ENCODE measurements at places on chromosomes 11 and 22.
A peak's percentile ranks its signal among the peaks of the same experiment; 100 is the strongest.

DNA sequence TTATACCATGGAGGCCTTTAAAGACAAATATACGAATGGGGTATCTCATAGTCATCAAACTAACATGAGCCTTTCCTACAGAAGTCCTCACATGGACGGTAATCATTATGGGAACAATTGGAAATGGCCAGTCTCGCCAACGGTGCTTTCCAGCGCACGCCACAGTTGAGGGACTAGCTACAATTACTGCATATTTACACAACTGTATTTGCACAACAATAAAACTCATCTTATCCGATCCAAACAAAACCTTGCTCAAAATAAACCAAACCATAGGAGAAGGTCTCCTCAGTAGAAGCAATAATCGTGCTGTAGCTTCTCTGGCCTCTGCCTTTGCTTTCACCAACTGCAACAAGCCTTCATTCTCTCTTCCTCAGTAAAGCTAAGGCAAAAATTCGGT, 5.9 kb downstream of the CADM1 start:
- DNase-seq: no peak

DNA sequence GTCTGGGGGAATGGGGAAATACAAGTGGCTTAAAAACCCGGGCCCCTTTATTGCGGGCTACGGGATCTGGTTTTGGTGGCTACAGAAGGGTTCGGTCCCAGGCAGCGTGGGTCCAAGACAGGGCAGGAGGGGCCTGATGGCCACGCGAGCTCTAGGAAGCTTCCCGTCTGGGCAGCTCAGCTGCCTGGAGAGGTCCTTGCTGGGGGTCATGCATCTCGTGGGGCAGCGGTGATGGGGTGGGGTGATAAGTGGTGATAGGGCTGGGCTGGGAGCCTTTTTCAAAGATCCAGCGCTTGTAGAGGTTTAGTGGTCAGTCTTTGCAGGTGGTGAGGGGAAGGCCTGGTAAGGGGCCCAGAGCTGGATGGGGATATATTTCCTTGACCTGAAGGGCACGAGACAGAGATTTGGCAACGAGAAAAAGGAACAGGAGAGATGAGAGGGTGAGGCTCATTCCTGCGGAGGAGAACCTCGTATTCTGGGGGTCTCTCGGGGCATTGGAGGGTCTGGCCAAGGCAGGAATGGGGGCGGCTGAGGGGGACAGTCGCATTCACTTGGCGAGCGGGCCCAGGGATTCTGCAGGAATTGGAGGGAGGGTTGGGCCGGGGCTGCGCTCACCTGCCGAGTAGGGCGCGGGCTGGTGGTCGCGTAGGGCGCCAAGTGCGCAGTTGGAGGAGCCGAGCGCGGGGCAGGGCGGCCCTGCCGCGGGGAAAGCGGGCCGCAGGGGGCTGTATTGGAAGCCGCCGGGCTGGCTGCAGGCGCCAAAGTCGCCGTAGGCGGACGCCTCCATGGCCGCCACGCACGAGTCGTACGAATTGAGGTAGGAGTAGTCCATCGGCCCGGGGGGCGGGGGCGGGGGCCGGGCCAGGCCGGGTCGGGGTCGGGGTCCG, 560 bp downstream of the PHOX2A start:
- DNase-seq: no peak

DNA sequence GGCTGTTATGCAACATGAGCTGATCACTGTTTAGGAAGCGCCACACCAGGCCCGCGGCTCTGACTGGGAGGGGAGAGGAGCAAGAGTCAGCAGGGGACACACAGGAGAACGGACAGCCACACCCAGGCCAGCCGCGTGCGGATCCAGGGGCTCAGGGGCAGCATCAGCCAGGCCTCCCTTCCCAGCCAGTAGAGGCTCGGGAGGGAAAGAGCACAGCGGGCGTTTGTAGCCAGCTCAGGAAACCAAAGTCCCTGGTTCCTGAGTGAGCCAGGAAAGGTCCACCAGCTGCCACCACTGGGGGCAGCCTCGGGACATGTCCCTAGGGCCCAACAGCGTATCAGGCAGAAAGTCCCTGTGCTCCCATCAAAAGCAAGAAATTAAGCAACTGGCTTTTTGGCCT, 71.8 kb upstream of the PITPNB start:
- DNase-seq: no peak

DNA sequence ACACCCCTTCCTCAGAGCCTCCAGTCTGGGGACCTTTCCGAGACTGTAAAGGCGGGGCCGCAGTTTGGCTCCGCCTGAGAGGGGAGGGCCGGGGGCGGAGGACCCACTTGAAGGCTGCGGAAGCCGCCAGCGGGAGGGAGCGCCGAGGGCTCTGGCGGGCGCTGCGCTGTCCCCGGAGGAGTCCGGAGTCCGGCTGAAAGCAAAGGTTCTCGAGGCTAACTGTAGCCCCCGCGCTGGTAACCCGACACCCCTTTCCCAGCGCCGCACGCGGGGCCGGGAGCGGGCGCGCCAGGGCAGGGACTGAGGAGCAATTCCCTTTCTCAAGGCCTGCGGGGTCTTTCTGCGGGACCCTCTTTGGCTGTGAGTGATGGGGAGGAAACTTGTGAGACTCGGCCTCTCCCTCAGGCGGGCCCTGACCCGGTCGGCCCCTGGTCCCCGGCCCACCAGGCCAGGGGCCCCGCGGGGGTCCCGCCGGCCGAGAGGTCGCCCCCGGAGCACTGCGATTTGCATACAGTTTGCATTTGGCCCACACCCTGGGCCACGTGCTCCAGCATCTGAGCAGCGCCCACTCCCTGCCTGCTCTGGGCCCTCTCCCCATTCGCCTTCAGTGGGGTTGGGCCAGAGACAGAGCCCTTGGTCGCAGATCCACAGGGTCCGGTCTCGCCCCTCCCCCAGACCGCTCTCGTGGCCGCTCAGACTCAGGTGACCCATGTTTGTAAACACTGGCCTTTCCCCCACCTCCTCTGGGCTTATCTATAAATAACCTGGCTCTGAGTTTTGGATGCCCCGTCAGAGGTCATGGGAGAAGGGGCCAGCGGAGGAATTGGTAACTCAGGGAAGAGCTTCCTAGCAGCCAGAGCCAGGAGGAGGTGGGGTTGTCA, 519 bp upstream of the ART5 start:
- DNase-seq: peak; percentile 66

- no peak for DNase-seq
Observed at GRCh38 chr11:63711838-63712237, 30.5 kb downstream of the RTN3 start.

DNA sequence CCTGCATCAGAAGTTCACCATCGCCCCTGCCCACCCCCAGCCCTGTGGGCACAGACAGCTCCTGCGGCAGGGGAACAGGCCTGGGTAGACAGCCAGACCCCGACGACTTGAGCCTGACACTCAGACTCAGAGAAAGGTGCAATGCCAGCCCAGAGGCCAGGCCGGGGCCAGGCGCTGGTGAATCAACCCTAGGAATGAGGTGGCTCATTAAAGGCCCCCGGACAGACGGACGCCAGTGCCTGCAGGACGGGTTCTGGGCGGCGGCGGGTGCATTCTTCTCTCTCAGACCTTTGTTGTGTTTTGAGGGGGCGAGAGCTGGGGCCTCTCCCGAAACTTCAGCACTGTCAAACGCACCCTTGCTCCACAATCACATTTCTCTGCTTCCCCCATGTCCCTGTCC, 5.6 kb downstream of the OVOL1 start:
- DNase-seq: no peak

DNA sequence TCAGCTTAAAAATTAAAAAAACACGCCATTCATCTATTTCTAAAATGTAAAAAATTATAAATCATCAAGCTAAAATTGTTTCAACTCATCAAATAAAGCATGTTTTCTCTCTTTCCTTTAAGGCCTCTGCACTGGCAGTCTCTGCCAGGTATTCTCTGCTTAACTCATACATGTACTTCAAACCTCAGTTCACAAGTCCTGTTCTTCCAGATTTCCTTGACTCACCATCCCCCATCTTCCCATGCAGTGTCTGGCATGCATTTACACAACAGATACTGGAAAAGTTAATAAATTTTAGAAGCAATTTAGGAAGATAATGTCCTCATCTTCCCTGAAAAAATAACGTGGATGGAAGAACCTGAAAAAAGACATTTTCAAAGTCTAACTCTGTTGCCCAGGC, 32.5 kb downstream of the CSTF3 start:
- no peak for DNase-seq

GRCh38 chr11:123166071-123166559, 28.9 kb downstream of the CLMP start:
- DNase-seq: no peak

DNA sequence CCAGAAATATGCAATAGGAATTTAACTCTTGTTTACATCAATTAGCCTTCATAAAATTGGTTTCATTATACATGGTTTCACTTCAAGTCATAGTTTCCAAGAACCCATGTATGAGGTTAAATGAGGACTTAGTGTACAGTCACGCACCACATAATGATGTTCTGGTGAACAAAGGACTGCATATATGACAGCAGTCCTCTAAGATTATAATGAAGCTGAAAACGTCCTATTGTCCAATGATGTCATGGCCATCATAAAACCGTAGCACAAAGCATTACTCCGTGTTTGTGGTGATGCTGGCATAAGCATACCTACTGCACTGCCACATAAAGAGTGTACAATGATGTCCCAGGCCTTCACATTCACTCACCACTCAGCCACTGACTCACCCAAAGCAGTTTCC, 31.1 kb downstream of the SMCO4 start:
- DNase-seq: no peak

GRCh38 chr11:70732881-70733196, 334.5 kb downstream of the CTTN start:
- no peak for DNase-seq

- DNase-seq: no peak
Observed at GRCh38 chr11:75389276-75389605, 10.1 kb upstream of the RPS3 start.

- no peak for DNase-seq
Observed at GRCh38 chr11:130725421-130726233, 190.7 kb downstream of the SNX19 start.

GRCh38 chr11:110473706-110474105, 44.0 kb downstream of the FDX1 start:
- no peak for DNase-seq

DNA sequence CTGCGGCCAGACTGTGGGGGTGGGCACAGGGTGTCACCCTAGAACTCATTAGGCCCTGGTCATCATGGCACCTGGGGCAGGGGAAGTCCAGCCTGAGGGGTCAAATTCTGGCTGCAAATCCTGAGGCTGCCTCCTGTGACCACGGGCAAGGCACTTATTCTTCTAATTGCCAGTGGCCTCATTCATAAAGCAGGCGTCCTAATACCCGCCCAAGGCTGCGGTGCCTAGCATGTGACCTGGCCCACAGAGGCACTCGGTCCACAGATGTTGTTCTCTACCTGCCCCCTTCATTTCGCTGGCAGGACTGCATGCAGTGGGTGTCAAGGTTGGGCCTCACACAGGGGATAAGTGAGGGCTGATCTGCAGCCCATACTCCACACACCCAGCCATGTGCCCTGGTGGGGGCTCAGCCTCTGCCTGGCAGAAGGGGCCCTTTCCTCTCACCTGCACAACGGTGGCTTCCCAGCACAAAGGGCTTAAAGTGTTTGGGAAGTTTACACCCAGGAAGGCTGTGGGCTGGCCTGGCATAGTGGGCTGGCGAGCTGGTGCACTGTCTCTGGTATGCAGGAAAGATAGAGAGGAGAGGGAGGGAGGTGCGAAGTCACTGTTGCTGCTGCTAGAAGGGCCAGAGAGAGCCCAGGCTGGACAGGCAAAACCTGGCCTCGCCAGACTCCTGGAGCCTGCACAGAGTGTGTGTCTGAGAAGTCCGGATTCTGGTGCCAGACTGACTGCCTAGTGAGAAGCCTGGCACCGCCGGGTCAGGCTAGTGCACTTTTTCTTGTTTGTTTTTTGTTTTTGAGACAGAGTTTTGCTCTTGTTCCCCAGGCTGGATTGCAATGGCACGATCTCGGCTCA, 3.2 kb downstream of the MPST start:
- no peak for DNase-seq

GRCh38 chr11:13434247-13435205, 28.5 kb downstream of the BTBD10 start:
- DNase-seq: no peak

- DNase-seq: no peak
Observed at GRCh38 chr11:69912911-69913451, 93.8 kb upstream of the FGF3 start.

GRCh38 chr22:34324763-34325162, 404.5 kb upstream of the LARGE1 start:
- no peak for DNase-seq

- DNase-seq: no peak
Observed at GRCh38 chr11:75563978-75564552, 2.0 kb downstream of the SERPINH1 start.

DNA sequence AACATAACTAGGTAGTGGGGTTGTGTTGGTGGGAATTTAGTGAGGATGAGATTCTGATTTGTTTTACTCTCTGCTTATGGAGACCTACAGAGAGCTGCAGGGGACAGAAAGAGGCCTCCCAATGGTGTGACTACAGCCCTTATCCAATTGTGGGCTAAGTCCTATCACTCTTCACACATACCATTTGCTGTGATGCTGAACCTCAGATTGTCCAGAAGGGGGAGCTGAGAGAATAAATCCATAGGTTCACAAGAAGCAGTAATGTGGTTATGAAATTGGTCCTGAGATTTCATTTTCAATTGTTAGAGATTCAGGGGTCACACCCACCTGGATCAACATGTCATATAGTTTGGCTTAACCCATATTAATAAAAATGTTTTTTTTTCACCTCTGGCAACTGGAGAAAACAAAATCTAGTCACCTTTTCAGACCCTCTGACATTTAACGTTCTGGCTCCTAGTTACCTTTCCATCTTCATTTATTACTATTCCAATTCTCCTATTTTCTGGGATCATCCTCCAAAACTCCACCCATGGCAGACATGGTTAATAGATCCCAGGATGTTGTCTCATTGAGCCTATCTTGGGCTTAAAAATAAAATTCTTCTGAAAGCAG, 53.3 kb upstream of the PTPN5 start:
- no peak for DNase-seq

- DNase-seq: no peak
Observed at GRCh38 chr11:12631651-12632050, 42.6 kb upstream of the TEAD1 start.

DNA sequence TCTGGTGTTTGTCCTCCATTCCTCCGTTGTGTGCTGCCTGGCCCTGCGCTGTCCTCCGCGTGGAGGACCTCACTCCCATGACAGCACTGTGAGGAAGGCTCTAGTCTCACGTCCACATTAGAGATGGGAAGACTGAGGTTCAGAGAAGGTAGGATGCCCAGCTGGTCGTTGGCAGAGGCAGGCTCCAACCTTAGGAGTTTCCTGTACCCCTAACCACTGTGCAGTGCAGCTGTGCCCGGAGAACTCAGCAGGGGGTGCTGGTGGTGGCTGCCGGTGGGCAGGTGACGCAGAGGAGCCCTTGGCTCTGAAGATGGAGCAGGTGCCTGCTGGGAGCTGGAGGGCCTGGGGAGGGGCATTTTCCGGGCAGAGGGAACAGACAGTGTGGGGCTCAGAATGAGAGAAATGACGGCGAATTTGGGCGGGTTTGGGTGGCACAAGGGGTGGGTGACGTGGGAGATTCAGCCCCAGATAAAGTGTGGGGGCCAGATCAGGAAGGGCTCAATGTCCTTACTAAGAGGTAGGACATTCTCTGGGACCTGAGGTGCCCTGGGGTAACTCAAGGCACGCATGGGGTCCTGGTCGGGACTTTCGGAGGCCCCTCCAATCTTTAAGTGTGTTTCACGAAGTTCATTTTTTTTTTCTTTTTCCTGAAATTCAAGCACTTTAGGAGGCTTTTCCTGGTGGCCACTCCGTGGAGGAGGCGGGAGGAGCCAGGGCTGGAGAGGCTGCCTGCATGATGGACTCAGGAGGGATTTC, 535.0 kb downstream of the TBC1D22A start:
- no peak for DNase-seq

Measured in stimulated activated naive CD4-positive, alpha-beta T cell treated with Interleukin-2 at 50 U/mL for 16 hours (primary cell).